ENCODE measurements at places on chromosomes 1 and 21.

- DNase-seq: no peak
Measured at GRCh38 chr1:1088801-1089680, 14.9 kb upstream of the RNF223 start.

DNA sequence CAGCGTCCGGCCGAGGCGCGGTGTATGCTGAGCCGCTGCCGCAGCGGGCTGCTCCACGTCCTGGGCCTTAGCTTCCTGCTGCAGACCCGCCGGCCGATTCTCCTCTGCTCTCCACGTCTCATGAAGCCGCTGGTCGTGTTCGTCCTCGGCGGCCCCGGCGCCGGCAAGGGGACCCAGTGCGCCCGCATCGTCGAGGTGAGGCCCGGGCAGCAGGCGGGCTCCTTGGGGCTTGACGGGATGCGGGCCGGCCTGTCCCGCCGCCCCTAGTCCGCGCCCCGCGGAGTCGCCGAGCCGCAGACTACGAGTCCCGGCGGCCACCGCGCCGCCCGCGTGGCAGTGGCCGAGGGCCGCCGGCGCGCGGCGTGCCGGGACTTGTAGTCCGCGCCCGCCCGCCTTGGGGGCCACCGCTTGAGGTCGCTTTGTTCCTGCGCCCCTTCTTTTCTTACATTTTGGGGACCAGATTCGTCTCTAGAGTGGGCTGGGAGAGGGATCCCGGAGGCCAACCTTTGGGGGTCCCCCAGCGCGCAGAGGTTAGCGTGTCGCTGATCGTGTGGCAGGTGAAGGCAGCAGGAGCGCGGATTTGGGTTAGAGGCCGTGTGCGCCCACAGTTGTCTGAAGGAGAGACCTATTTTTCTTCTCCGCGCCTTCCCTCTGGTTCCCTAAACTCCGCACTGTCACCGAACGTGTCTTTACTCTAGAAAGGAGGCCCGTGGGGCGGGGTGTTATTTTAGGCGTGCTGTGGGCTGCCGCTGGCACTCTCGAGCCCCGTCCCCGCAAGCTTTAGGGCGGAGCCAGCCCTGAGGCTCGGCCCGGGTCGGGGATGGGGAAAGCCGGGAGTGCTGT lies 553 bp downstream of the CMPK1 start:
- peak; percentile 67 for DNase-seq

GRCh38 chr1:5265438-5266075 lies 611.1 kb downstream of the AJAP1 start:
- DNase-seq: no peak

GRCh38 chr1:227945891-227946623 lies 1.7 kb downstream of the WNT9A start:
- DNase-seq: no peak

DNA sequence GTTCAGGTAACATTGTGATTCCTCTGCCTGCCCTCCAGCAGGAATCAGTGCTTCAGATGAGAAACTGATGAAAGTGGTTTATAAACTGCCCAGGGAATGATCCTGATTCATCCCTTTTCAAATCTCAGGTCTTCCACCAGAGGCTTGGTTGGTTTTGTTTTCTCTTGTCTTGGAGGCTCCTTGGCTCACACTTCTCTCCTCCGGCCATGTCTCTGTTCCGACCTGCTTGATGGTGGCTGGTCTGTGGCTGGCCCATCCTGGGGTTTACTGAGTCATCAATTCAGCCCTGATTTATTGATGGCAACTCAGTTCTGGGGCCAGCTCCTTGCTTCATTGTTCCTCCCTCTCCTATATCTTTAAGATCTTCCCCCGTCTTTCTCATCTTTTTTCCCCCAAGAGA lies 56.6 kb upstream of the SLC2A1 start:
- no peak for DNase-seq

DNA sequence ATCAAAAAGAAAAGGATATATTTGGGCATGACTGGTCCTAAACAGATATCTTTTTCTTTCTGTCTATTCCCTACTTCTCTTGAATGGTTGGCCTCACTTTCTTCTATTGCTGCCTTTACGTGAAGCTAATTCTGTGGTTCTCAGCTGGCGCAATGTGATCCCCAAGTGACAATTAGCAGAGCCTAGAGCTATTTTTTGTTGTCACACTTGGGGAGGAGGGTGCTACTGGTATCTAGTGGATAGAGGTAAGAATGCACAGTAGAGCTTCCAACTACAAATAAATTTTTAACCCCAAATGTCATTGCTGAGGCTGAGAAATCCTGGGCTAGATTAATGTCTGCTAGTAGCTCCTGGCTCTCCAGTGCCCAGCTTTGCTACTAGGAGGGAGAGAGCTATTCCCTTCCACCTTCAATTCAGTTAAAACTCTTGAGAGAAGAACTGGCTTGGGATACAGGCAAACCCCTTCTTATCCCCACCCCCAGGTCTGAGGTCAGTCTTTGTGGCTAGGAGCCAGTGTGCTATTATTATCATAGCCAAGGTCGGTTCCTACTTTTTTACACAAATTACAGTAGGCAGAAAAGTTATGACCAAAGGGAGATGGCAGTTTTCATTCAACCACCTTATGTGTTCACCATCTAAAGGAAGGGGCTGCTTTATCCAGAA lies 102.1 kb downstream of the SNX7 start:
- no peak for DNase-seq
